Vagina (tissue), 2 donors: ENCODE measurements at places on chromosomes 16 and 17. TPM values are rescaled to one million over a fixed set of nuclear protein-coding genes. Genes with fewer than 3 reads are reported as not detected.
A peak's percentile ranks its signal among the peaks of the same experiment; 100 is the strongest.

GRCh38 chr16:83305092-83305491, 502.7 kb upstream of the HSBP1 start:
- no peak for DNase-seq

DNA sequence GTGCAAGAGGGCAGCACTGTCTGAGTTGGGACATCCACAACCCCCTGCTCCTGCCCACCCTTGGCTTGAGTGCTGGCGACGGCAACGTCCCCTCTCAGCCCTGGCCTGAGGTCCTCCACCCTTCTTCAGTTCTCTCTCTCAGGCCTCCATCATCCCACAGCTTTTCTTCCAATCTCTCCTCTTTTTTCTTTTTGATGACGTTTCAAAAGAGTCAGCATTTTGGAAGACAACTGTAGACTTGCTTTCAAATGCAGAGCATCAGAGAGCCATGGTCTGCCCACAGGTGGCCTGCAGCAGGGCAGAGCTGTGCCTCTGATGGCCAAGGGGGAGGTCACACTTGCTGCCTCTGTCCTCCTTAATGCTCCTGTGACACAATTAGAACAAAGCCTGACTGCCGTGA, 775.4 kb downstream of the KCNJ18 start:
- no peak for DNase-seq

DNA sequence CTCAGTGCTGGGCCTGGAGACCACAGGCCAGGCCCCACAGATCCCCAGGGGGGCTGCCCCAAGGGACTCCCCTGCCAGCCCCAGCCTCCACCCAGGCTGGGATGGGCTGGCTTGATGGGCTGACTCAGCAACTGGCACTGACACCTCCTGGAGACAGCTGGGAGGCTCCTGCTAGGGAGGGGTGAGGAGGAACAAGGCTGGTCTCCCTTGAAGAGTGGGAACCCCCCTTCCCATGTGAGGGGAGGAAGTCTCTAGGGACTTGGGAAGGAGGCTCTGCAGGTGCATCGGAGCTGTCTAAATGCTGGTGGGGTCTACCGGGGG, 10.4 kb downstream of the NHERF1 start:
- no peak for DNase-seq

- DNase-seq: peak; percentile 61
These were observed 5.0 kb upstream of the MYL4 start for GRCh38 chr17:47203984-47204721.

DNA sequence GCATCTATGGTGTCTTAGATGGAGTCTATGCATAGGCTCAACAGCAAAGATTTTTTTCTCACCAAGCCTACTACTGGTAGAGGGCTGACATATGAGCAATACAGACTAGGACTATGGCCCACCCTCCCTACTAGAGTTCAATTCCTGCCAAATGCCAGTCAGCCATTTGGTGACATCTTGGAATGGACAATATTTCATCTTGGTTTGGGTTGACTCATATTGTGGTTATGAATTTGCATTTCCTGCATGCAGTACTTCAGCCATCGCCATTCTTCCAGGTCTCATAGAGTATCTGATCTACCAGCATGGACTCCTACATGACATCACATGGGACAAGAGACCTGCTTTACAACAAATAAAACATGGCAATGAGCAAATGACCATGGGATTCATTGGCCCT, 778.1 kb upstream of the SOX9 start:
- DNase-seq: no peak

GRCh38 chr17:79162012-79162963, 87.7 kb downstream of the ENGASE start:
- no peak for DNase-seq

DNA sequence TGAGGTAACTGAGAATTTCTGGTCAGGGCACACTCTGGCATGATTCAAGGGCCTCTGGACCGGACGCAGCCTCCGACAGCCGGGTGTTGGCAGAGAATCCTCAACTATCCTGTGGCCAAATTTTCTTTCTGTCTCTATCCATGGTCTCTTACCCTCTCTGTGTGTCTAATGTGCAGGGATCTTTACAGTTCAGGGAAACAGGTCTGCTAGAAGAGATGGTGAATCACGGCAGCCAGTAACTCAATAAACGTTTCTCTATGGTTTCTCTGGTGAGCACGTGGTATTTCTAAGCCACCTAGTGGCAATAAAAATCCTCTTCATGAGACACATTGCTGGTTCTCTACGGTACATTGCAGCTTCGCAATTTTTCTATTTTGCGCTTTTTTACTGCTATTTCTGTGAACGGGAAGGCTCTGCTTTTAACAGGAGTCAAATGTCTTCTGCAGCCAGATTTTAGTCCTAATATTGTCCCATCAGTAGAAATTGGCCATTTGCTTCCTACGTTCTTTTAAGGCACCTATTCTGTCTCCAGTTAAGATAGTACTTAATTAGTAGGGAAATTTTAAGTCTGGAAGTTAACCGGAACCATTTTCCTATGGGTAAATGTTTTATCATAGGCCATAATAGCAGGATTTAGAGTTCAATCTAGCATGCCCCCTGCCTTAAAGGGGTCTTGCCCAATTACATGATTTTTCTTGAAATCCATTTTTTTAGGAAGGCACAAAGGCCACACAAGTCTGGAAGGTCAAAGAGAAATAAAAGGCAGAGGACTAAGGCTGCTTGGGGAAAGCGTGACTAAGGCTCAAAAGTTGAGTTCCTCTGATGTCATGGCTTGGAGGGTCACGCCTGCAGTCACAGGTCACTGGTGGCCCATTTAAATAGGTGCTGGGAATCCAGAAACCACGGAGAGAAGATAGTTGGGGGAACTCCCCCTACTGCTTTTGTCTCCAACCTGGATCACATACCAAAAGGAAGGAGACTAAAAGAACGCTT, 31.5 kb downstream of the QPRT start:
- no peak for DNase-seq

- no peak for DNase-seq
These were observed 2051.3 kb downstream of the TP53TG3F start for GRCh38 chr16:35510701-35511100.

DNA sequence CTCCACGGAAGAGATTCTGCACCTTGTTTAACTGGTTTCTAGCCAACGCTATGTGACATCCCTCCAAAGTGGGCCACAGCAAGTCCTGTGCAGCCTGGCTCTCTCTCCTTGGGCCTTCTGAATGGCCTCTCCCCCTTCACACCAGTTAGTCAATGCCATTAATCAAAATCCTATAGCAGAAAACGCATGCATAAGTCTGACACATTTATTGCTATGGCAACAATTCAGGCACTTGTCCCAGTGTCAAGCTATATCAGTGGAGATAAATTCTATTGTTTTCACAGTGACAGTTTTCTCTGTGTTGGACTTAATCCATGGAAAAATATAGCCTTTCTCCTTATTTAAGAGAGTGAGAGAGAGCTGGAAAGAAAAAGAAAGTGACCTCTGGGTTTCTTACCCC, 87.2 kb upstream of the TOX3 start:
- DNase-seq: no peak

DNA sequence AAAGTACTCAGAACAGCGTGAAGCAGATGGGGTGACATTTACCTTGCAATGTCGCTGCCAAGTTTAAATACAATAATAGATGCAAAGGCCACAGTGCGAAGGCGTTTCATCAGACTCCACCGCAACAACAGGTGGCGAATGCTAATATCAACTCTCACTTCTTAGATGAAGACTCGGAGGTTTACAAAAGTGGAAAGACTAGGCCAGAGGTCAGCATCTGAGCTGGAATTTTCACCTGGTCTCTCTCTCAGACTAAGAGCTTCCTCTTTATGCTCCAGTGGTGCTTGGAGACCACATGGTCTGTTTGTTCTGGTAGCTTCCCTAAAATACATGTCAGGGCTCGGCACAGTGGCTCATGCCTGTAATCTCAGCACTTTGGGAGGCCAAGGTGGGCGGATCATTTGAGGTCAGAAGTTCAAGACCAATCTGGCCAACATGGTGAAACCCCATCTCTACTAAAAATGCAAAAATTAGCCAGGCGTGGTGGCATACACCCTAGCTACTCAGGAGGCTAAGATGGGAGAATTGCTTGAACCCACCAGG, 169.1 kb downstream of the XYLT1 start:
- DNase-seq: no peak

- no peak for DNase-seq
These were observed 9.4 kb downstream of the MAP3K14 start for GRCh38 chr17:45307290-45308015.

DNA sequence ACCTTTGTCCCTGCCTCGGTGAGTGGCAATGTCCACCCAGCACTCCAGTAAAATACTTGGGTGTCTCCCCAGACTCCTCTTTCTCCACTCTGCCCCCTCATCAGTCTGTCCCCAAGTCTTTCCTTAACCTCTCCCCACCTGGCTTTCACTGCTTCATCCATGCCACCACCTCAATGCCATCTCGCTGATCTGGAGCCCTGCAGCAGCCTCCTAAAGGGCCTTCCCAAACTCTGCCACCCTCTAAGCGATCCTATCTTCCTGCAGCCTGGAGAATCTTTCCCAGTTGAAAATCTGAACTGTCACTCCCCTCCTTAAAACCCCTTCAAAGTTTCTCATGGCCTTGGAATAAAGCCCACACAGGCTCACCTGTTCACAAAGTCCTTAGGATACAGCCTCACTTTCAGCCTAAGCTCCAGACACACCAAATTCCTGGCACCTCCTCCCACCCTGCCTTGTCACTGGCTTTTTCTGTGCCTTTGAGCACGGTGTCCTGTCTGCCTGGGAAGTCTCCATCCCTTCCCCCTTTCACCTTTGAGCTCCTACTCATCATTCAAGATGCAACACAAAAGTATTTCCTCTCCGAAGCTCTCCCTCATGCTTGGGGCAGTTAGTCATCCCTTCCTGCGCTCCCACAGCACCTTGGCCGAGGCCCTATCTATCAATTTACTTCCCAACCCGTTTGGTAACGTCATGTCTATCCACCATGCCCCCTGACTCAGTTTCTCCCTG, 2.8 kb downstream of the WNK4 start:
- no peak for DNase-seq

DNA sequence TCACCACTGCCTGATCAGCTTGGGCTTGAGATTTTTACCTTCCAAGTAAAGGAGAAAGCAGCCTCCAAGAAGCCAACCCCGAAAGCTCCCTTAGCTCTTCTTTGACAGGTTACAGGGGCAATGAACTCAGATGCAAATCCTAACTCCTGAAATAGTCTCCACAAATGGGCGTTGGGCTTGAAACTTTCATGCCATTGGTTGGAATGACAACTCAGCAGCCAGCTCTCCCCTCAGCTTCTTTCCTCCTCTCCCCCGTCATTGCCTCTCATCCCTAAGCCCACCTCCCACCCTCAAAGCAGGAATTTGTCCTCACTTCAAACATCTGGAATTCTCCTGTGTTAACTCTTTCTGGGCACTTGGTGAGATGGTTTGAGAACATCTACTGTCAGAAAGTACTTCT, at the start of gene TAT:
TAT (minus strand) TSS at position 122 of the 400 bp plus-strand sequence. CDS start 677 bp downstream, outside the sequence.
- no peak for DNase-seq

- no peak for DNase-seq
These were observed 942 bp downstream of the LDAF1 start for GRCh38 chr16:21159281-21159951.

GRCh38 chr17:2082003-2082781, 27.3 kb downstream of the HIC1 start:
- DNase-seq: no peak

GRCh38 chr16:85056211-85056748, 28.7 kb downstream of the KIAA0513 start:
- no peak for DNase-seq

- DNase-seq: no peak
These were observed 115.7 kb downstream of the MRM1 start for GRCh38 chr17:36717088-36717487.

- DNase-seq: no peak
These were observed 69.9 kb downstream of the AKAP1 start for GRCh38 chr17:57154921-57155320.

DNA sequence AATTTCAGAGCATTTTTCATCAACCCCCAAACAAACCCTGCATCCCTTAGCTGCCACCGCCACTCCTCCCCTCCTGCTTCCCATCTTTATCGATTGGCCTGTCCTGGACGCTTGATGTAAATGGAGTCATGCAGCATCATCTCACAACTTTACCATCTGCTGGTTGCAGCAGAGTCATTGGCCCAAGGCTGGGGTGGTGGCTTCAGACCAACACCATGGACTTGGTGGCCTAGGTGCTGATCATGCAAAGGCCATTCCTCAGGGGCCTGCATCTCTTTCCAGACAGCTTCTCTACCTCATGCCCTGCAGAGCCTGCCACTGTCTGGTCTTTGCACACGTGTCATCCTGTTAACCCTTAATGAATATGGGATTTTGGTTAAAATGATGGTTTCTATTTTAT, 73.4 kb downstream of the MPRIP start:
- no peak for DNase-seq

- DNase-seq: no peak
These were observed 5.7 kb upstream of the KCNJ12 start for GRCh38 chr17:21370430-21370829.

DNA sequence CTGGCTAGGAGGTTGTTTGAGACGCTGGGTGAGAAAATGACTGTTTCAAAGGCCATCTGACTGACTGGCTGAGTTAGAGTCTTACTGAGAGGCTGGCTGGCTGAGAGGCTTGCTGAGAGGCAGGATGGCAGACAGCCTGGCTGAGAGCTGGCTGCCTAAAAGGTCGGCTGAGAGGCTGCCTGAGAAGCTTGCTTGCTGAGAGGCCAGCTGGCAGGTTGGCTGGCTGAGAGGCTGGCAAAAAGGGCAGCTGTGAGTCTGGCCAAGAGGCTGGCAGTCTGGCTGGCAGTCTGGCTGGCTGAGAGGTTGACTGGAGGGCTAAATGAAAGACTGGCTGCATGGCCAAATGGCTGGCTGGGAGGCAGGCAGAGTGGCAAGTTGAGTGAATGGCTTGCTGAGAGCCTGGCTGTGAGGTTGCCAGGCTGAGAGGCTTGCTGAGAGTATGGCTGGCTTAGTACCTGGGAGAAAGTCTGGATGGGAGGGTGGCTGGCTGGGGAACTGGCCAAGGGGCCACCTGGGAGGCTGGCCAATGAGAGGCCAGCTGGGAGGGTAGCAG, 35.3 kb upstream of the ACSM2B start:
- DNase-seq: no peak

DNA sequence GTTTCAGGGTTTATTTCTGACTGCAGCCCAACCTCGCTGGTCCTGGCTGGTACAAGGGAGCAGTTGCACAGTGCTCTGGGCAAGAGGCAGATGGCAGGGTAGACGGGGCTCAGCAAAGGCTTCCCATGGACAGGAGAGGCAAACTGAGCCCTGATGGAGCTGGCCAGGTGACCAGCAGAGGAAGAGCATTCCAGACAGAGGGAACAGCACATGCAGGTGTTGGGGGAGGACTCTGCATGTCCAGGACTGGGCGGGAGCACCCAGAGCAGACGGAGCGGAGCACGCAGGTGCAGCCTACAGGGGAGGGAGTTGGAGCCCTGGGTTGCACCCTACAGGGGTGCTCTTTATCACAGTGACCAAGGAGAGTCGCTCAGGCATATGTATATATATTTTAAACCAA, 285.3 kb downstream of the FOXL1 start:
- no peak for DNase-seq

GRCh38 chr16:70589998-70590471, 56.3 kb upstream of the IL34 start:
- DNase-seq: no peak

- no peak for DNase-seq
These were observed 318.3 kb downstream of the SLC39A11 start for GRCh38 chr17:72774236-72774635.

GRCh38 chr16:23557779-23558702, 514 bp downstream of the UBFD1 start:
- no peak for DNase-seq

TBC1D3 gene
- total RNA-seq: not detected

RGS9 gene
- 8.1 TPM for total RNA-seq

ZP2 gene
- total RNA-seq: not detected

CSH2 gene
- not detected for total RNA-seq

RNF112 gene
- 1.5 TPM for total RNA-seq

MT4 gene
- total RNA-seq: 25.8 TPM

HBA2 gene
- total RNA-seq: 697 TPM

FGF11 gene
- total RNA-seq: 10.8 TPM

RAP1GAP2 gene
- total RNA-seq: 22.6 TPM

NLRC3 gene
- 12.5 TPM for total RNA-seq

ASPHD1 gene
- total RNA-seq: not detected
